Stimulated activated CD8-positive, alpha-beta memory T cell treated with anti-CD3 and anti-CD28 coated beads, Interleukin-4, amount 100 ng/mL, for 1 hour (primary cell): ENCODE measurements at places on chromosomes 4 and X.

GRCh38 chr4:176034499-176034898 is 31.1 kb upstream of the WDR17 start:
- DNase-seq, result no peak

GRCh38 chr4:99564921-99565320 is 1.1 kb upstream of the TRMT10A start:
- DNase-seq, result no peak

DNA sequence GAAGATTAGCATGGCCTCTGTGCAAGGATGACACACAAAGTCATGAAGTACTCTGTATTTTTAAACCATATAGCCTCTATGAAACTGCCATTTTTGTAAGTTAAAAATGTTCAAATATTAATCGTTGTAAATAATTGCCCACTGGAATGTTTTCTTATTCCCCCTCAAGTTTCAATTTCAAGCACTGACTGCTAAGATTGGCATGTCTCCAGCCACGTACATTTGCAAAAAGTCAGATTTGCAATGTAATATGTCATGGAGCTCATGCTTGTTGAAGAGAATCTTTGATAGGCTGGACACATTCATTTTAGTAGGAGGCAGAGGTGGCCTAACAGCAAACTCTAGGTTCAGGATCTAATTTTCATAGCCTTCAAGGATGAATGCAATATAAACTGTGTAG is 124.7 kb downstream of the CBR4 start:
- DNase-seq, result no peak

- DNase-seq, result no peak
Observed at GRCh38 chrX:77691916-77692315, 94.1 kb downstream of the ATRX start.

DNA sequence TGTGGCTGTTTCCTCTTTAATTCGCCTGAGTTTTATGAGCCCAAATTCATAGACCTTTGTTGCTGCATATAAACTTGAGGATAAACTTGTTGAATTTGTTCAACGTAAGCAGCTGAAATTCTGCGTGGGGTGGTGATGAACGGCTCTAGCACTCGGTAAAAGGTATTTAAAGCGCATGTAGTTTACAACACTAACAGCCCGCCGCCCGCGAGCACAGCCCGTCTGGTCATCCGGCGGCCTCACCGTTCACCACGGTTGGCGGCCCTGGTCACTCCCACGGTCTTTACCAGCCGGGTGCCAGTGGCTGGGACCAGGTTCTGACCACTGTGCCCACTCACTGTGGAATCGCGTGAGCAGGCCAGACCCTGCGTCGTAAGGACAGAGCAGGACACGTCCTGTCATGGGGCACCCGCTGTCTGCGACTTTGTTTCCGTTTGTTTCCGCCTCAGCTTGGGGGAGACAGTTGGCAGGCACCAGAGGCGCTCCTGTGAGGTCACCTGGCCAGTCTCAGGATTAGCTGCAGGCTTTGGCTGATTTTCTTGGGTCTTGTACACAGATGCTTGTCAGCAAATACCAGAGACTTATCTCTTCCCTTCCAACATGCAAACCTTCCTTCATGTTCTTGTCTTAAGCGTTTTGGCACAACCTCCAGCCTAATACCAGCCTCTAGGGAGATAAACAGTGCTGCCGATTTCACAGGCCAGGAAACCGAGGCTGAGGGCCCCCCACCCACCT is 36.8 kb upstream of the SPON2 start:
- DNase-seq, result no peak

GRCh38 chrX:72255445-72255844 is 16.6 kb upstream of the ERCC6L start:
- DNase-seq, result no peak

GRCh38 chr4:27178061-27178460 is 317.4 kb downstream of the STIM2 start:
- DNase-seq, result no peak

GRCh38 chr4:121168446-121169281 is 4.5 kb upstream of the TNIP3 start:
- DNase-seq, result no peak

GRCh38 chr4:91838181-91838861 is 465.4 kb upstream of the GRID2 start:
- DNase-seq, result no peak

DNA sequence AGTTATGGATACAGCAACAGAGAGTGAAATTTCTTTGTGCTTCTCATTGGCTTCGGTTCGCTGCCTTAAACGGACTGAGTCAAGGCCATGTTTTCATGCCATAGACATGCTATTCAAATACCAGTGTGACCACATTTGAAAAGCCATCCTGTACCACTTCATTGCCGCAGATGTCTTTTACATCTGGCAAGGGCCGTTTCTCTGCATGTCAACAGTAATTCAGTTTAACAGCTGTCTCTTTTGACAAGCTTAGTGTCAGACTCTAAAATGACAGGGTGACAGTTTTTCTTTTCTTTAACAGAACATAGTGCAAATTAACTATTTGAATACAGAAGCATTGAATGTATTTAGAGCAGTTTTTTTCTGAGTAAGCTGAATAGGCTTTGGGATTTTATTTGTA is 362.2 kb upstream of the POU3F4 start:
- DNase-seq, result no peak
